ENCODE measurements at places on chromosomes 5 and 9.

DNA sequence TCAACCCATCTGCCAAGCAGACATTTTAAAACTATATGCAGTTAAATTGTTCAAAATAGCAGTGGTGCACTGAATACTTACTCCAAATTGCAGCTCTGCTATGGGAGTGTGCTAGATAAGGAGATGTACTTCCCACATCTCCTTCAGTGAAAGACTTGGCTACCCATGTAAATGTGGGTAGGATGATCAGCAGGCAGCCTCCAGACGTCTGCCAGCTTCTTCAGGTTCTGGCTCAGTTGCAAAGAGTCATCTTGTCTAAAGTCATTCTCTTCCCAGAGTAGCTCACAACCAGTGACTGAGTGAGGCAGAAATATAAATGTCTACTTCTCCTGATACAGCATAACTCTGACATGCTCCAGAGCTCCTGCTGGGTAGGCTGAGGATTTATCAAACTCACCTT, 1050.0 kb upstream of the CDH10 start:
- DNase-seq: no peak

DNA sequence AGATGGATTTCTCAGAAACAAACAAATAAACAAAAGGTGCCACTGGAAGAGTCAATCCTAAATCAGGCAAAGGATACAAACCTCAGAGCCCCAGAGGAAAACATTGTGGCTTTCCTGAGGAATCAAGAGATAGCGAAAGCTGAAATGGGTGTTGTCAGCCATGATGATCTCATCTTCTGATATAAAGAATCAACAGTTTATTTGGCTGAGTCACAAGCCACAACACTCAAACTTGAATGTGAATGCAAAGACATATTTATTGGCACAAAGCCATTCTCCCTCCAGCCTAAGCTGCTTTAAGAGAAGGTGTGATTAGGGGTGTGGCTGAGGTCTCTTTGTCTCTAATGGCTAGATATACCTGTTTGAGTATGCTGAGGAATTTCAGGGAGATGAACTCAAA, 73.3 kb upstream of the NREP start:
- DNase-seq: no peak

GRCh38 chr5:39093352-39093751, 19.2 kb upstream of the RICTOR start:
- no peak for DNase-seq

DNA sequence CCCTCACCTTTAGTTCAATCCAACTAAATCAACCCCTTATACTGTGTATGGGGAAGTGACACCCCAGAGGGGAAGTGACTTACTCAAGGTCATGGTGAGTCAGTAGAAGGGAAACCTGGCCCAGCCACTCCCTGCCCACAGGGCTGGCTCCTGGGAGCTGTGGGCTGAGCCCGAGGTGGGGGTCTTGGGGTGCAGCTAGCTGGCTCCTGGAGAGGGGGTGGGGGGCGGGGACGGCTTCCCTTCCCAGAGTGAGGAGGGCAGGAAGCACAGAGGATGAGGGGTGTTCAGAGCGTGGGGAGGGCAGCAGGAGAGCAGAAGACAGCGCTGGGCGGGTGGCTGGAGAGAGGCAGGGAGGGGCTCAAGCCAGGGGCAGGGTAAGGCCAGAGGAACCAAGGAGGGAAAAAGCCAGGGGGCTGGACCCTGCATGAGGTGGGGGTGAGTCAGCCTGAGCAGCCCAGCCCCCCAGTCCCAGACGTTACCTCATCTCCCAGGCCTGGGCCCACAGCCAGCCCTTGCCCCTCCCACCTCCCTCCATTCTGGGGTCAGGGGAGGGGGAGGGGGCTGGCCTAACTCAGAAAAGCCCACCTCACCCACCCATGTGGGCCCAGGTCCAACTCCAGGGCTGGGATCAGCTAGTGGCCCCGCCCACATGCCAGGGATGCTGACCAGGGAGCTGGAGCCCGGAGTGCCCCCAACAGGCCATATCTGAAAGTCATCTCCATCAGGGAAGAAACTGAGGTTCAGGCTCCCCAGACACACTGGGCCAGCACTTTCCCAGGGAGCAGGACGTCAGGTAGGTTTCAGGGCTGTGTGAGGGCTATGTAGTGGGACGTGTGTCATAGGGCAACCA, 2.8 kb downstream of the PDLIM7 start:
- no peak for DNase-seq

GRCh38 chr9:134212809-134213507, 48.6 kb upstream of the RNU6ATAC start:
- no peak for DNase-seq

- DNase-seq: no peak
These were observed 14.0 kb upstream of the PWWP2A start for GRCh38 chr5:160133071-160133917.

DNA sequence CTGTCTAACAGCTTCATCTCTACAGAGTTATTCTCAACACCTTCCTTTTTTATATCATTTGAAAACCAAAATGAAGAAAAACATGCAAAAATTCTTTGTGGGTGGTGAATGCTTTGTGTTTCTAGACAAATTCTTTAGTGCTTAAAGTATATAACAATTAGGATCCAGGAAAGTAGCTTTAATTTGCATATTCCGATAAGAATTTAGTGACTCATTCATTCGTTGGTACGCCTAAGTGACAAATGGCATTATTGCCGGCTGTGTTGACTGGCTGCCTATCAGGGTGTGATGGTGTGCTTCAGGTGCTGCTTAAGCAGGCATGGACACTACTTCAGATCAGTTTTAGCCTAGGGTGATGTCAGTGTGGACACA, 35.2 kb downstream of the LMNB1 start:
- DNase-seq: no peak

DNA sequence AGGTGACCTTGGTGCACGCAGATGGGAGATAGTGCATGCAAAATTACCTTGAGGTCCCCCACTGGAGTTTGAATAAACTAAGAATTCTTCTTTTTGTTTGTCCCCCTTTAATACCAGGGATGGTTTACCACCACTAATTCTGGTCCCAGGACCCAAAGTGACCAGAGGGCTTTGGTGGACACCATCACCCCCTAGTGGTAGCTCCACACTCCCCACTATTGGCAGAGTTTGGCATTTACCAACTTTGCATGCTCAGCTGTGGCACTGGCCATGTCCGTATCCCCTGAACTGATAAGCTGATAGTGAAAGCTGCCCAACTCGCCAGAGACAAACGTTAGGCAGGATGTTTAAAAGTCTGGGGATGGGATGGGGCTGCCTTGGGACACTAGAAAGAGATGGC, 3.3 kb downstream of the ASTN2 start:
- DNase-seq: no peak

- DNase-seq: no peak
These were observed 91.5 kb downstream of the LMNB1 start for GRCh38 chr5:126868338-126869004.

GRCh38 chr5:135391116-135391868, 7.7 kb downstream of the MACROH2A1 start:
- no peak for DNase-seq

GRCh38 chr9:136754059-136754572, 3.9 kb downstream of the LCN8 start:
- no peak for DNase-seq

- no peak for DNase-seq
These were observed 31.0 kb downstream of the GOLGA2 start for GRCh38 chr9:128244837-128245231.

DNA sequence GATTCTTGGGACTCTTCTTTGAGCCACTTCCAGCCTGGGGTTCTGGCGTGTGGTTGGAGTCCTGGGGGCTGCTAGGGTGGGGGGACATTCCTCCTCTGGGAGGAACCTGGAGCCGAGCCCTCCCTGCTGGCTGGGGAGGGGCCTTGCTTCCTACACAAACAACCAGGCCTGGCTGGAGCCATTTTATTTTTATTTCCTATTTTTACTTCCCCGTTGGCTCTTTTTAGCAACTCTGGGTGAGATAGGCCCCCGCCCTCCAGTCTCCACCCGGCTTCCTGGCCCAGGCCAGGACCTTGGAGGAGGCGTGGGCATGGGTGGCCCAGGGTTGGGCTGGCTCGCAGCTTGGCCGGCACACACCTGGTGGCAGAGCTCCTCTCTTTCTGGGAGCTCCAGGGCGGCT, 15.1 kb downstream of the RXRA start:
- no peak for DNase-seq
